ENCODE measurements at places on chromosomes 11 and 22. TPM values are rescaled to one million over a fixed set of nuclear protein-coding genes. Genes with fewer than 3 reads are reported as not detected.

Gene TESMIN
- total RNA-seq, result 4.9 TPM

Gene NUP98
- total RNA-seq, result 60.1 TPM

Gene OR51V1
- not detected for total RNA-seq

Gene SPON1
- 195 TPM for total RNA-seq

Gene XKR3
- total RNA-seq, result not detected

Gene TMEM45B
- 86.0 TPM for total RNA-seq

DNA sequence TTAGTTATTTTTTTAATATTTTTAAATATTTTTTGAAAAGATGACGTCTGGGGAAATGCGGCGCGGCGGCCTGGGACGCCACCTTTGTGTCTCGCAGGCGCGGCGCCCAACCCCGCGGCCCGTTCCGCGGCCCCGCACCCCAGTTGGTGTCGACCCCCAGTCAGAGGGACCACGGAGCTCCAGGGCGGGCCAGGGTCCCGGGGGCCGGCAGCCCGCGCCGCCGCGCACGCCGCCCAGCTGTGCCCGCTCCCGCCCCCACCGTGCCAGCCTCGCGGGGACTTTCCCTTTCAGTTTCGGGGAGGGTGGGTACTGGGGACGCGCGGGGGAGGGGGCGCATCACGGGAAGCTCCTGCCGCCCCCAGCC is 1.6 kb downstream of the CCND1 start:
- no peak for DNase-seq

- DNase-seq, result no peak
Observed at GRCh38 chr11:60029015-60029632, 11.1 kb upstream of the OOSP2 start.

DNA sequence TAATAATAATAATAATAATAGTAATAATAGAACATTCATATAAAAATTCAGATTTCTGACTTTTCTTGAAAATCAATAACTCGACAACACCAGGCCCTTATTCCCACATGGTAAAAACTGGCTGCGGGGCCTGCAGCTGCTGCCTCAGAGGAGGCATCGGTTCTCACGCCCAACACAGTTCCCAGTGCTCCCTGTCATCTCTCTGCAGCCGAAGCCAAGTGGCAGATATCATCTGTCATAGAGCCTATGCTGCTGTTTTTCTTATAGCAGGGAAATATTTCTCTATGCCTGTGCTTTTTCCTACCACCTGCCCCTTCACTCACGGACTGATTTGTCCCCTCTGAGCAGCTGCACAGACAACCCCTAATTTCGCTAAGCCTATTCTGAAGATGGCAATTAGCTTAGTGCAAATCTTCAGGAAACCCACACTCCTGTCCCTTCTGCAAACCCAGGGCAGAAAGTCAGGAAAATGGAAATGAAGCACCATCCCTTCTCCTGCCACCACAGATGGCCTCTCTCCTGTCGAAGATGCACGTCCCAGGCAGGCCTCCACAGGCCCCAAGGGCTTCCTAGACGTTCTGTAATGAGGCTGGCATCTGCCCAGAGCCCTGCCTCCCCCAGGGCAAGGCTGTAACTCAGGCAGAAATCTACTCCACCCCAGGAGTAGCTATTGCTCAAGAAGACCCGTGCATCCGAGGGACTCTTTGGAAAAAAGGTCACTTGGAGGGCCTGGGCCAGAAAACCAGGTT is 66.7 kb downstream of the SYN3 start:
- no peak for DNase-seq

DNA sequence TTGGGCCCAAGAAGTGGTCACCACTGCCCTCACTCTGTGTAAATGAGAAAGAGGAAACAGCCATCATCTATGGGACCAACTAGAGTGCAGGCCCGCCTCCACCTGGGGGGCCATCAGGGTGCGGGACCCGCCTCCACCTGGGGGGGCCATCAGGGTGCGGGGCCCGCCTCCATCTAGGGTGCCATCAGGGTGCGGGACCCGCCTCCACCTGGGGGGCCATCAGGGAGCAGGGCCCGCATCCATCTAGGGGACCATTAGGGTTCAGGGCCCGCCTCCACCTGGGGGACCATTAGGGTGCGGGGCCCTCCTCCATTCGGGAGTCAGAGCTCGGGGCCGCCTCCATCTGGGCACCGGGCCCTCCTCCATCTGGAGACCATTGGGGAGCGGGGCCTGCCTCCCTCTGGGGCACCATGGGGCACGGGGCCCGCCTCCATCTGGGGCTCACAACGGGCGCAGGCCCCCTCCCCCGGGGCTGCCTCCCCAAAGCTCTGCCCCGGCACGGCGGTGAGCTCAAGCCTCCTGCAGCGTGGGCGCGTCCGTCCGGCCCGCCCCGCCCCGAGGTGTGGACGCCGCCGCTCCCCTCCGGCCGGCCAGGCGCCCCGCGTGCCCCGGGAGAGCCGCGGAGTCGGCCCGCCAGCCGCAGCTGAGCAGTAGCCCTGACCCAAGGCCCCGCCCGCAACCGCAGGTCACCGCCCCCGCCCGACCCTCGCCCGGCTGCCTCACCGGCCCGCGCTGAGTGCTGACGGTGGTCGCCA is 512 bp downstream of the TOLLIP start:
- DNase-seq, result no peak

- DNase-seq, result no peak
Observed at GRCh38 chr11:111637885-111638284, 35.6 kb downstream of the SIK2 start.

DNA sequence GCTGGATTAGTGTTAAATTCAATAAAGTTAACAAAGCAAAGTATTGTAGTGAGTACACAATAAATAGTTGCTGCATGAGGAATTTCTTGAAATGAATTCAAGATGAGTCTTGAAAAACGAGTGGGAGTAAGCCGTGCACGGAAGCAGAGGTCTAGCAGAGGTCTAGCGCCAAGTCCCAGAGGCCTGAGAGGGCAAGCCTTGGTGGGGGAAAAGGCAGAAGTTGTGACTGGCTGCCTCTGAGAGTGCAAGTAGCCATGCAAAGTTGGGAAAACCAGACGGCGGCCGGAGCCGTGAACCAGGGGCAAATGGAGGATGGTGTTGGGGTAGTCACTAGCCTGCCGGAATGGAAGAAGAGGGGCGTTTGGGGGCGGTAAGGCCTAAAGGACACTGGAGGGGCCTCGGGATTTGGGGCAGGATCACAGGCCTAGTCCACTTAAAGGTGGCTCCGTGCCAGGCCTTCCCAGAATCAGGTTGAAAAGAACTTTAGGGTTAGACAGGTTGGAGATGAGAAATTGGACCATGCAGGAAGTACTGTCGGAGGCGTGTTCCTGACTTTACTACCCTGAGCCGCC is 379 bp upstream of the SLC3A2 start:
- peak; percentile 45 for DNase-seq

DNA sequence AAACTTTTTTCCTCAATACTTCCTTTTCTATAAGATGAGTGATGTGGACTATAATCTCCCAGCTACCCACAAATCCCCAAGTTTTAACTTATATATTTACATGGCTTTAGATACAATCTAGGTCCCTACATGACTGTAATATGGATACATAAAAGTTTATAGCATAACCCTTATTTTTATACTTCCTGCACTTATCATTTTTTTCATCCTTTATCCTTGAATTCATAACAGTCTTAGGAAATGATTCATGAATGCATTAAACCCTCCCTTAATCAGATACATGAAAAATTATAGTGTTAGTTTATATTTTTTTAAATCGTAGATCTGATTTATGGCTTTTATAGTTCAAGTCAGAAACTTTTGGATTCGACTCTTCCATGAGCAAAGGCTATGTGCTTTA is 195.8 kb downstream of the MAML2 start:
- DNase-seq, result no peak
